AG04450 (cell line): ENCODE measurements at places on chromosomes 3 and 15.

DNA sequence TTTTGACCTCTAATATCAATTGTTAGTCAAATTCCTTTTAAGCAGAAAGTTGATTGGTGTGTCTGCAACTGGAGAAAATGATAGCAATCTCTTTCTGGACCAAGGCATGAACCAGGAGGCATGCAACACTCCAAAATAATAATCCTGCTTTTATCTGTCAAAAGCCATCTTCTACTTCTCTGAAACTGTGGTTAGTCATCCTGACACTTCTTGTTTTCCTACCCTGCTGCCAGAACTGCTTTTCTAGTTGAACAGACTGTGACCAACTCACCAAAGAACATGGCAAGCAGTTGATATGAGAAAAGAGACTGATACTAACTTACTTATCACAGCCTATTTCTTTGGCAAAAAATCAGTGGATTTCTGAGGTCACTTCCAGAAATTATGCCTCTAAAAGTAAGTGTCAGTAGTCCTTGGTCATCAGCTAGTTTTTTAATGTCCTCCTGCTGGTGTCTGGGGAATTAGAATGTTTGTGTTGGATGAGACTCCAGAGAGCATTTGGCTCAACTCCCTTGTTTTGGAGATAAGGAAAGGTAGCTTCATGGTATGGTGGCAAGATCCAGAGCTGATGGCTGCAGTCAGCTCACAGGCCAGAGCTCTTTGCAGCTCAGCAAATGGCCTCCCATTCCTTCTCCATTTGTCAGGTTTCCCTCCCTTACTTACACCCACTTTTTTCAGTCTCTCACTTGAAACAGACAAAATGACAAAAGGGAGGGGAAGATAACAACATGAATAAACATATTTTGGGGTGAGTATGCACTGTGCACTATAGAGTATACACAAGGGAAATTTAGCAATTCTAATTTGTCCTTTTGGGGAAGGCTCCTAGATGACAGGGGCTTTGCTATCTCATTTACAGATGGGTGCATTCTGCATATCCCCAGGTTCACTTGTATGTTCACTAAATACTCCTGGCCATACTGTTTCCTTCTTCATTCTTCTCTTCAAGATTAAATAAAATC, 7.0 kb downstream of the CRYGS start:
- DNase-seq = no peak

DNA sequence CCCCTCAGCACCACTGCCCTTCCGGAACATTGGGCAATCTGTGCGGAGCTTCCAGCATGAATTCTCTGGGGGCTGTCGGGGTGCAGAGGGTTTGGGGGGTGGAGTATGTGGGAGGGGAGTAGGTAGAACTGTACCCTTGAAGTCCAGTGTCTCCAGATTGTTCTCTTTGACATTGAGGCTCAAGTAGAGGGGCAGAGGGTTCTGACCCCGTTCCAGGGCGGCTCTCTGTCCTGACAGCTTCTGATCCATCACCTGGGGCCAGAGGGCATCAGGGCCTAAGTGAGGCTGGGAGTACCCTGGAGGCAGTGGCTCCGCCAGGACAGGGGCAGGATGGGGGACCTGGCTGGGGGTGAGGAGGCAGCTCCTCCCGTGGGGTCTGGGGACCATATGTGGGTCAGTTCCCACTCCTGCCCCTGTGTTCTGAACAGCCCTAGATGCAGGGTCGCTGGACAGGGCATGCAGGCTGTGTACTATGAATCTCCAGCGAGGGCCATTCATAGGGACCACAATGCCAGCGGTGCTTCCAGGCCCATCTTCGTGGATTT, 22.1 kb downstream of the PLA2G4D start:
- no peak for DNase-seq

DNA sequence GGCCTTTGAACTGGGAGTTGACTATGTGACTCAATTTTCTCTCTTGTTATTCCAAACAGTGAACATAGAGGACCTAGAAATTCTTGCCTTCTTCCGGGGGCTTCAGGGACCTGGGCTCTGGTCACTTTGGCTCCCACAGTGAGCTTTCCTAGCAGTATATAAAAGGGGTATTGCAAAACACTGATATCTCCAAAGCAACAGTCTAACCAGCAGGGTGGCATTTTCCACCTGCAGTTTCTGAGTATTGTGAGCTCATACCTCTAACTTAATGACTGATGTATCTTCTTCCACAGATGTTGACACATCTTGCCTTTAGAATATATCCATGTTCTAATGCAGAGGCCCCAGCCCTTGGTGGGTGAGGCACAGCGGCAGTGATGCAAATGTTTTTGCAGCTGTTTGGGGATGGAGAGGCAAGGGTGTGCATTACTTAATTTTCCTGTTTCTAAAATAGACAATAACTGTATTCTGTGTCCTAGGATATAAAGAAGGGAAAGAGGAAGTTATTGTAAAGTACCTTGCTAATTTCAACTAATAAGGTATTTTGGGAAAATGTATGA, 45.7 kb upstream of the ADGRG7 start:
- DNase-seq = no peak

GRCh38 chr3:60935709-60936108, 315.5 kb downstream of the FHIT start:
- DNase-seq = peak; percentile 8

DNA sequence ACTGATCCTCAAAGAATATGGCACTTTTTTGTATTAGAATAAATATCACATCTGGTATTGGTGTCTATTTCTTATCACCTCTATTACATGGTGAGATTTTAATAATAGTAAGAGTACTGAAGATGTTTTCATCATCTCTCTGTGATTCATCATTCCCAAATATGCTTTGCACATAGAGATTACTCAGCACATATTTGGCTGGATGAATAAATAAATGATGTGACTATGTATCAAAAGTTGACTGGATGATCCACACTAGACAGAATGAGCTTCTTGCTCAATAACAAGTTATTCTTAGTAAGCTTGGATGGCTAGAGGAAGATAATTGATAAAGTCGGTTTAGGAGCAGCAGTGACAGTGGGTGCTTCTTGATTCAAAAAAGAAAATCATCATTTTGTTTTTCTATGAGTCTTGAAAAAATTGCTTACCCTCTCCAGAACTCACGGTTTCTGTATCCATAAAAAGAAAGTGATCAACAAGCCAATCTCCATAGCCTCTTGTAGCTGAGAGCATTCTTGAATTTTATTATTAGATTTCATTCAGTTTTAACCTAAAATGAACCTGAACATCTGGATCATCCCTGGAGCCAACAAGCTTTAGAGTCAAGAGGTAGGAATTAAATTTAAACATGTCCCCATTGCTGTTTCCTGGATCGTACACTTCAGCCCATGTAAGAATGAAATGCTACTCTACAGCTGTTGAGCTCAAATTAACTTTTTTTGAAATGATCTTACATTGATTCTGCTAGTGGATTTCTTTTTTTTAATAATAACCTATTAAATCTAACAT, 104.8 kb upstream of the OSTN start:
- DNase-seq = peak; percentile 43

GRCh38 chr3:86708893-86709292, 282.1 kb downstream of the VGLL3 start:
- DNase-seq = no peak

GRCh38 chr3:3799173-3800079, at the start of gene LRRN1:
Gene LRRN1 (plus strand): TSS chr3:3799431. CDS start chr3:3844642, 45,211 bp downstream.
- DNase-seq = no peak

DNA sequence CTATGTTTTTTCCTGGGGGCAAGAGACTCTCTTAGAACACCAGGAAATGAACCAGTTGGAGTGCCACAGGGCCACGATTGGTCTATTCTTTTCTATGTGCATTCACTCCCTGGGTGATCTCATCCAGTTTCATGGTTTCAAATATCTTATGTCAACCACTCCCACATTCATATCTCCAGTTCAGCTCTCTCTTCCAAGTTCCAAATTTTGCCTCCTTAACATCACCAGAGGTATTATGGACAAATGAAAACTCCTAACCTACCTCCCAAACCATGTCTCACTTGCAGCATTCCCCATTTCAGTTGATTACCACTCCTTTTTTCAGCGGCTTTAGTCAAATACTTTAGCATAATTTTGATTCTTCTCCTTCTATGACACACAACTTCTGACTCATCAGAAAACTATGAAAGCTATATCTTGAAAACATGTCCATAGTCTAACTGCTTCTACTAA, 203.1 kb upstream of the SEMA6D start:
- DNase-seq = no peak

DNA sequence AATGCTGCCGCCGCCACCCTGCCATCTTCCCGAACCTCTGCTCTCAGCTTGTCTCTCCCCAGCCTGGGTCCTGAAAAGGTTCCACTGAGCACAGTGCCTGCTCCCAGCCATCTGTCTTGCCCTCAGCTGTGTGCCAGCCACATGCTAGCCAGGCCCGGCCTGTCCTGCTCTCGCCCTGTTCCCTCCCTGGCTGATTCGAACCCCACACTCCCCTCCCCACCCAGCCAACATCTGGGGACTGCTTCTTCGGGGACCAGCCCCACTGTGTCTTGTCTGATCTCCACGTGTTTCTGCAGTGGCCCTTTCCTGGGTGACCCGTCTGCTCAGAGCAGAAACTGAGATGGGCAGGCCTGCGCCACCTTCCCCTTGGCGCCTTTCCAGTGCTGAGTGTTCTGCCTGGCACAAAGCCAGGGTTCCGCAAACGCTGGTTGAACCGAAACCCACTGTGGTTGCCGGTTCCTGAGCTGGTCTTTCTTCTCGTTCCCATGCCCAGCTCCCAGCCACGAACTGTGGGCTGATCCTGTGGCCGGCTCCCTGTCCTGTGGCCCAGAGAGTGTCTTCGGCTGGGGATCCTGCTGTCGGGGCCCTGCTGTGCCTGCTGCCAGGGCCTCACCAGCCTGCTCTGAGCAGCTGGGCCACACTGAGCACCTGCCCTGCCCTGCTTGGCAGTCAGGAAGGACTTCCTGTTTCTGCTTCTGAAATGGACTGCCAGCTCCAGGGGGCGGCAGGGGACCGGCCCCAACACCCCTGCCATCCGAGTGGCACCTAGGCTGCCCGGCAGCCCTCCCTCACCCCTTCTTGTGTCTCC, 62.7 kb upstream of the KLF13 start:
- DNase-seq = no peak

- no peak for DNase-seq
Measured at GRCh38 chr15:80174017-80174746, 21.4 kb downstream of the FAH start.

DNA sequence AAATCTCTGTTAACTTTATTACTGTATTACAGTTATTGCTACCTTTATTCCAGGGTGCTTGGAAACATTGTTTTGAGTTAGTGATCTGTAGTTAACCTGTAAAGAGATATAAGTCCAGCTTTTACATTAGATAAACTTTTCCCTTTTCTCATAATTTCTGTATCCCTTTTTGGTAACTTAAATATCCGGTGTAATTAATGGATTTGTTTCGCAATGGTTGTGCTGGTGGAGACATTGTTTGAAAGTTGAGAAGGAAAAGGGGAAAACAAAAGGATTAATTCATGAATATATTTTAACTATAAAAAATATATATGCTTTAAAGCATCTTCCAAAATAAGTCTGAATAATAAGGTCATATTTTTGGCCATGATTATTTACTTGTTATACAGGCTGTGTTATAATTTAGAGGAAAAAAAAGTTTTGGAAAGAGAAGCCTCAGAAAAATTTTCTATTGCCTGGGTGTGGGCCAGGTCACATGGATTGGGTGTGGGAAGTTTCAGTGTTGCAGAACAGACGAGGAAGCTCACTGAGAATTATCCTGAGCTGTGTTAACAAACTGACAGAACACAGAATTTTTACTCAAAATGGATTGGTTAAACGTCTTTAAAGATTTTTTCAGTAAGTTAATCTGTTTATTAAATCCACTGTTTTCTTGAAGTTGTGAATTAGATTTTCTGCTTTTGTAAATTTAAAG, 27.7 kb upstream of the IL20RB start:
- DNase-seq = no peak

GRCh38 chr3:125358923-125359322, 16.2 kb downstream of the ZNF148 start:
- DNase-seq = no peak

GRCh38 chr3:14915636-14916222, 31.7 kb upstream of the NR2C2 start:
- DNase-seq = no peak

- no peak for DNase-seq
Measured at GRCh38 chr3:54760201-54760600, 167.7 kb downstream of the LRTM1 start.

DNA sequence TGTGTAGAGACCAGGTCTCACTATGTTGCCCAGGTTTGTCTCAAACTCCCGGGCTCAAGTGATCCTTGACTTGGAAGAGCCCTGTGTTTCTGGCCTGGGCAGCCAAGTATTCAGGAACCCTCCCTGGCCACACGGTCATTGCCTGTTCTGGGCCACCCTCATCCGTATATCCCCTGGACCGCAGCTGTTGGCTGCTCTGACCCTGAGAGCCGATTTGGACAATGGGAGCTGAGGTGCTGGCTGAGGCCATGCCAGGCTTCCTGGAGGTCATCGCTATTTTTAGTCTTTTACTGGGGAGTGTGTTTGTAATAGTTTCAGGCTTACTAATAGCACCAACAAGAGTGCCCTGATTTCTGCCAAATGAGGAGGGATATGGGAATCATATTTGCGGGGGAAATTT, 60.7 kb downstream of the ADAMTS7 start:
- no peak for DNase-seq

- peak; percentile 49 for DNase-seq
Measured at GRCh38 chr3:38521391-38521987, 25.3 kb downstream of the EXOG start.

DNA sequence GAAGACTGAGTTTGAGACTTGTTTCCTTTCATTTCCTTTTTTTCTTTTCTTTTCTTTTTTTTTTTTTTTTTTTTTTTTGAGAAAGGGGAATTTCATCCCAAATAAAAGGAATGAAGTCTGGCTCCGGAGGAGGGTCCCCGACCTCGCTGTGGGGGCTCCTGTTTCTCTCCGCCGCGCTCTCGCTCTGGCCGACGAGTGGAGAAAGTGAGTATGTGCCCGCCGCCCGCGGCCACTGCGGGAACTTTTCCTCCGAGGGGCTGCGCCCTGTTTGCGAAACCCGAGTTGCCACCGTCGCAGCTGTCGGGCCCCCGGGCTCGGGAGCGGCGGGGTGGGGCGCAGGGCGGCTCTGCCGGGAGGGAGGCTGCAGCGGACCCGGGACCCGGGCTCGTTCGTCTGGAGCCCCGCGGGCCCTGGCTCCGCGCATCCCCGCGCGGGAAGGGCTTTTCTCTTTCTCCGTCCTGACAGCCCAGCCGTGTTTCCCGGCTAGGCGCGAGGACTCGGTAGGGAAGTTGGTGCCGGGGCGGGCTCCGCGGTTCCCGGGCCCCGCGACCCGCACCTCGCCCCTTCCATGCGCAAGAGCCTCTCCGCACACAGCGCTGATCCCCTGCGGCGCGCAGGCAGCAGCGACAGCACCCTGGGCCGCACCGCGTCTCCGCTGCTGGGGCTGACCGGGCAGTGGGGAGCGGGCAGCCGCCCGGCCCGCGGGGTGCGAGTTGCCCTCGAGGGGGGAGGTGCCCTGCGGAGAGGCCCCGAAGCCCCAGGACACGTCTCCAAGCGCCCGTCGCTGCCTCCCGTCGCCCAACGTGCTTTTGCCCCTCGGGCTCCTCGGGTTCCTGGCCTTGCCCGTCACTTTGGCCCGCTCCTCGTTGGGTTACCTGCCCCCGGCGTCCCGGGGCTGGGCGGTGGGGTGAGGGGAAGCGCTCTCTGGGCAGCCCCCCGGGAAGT, 1.4 kb downstream of the IGF1R start:
- DNase-seq = no peak
